Karpas-422 (cell line): ENCODE measurements at places on chromosomes 16 and 17.

DNA sequence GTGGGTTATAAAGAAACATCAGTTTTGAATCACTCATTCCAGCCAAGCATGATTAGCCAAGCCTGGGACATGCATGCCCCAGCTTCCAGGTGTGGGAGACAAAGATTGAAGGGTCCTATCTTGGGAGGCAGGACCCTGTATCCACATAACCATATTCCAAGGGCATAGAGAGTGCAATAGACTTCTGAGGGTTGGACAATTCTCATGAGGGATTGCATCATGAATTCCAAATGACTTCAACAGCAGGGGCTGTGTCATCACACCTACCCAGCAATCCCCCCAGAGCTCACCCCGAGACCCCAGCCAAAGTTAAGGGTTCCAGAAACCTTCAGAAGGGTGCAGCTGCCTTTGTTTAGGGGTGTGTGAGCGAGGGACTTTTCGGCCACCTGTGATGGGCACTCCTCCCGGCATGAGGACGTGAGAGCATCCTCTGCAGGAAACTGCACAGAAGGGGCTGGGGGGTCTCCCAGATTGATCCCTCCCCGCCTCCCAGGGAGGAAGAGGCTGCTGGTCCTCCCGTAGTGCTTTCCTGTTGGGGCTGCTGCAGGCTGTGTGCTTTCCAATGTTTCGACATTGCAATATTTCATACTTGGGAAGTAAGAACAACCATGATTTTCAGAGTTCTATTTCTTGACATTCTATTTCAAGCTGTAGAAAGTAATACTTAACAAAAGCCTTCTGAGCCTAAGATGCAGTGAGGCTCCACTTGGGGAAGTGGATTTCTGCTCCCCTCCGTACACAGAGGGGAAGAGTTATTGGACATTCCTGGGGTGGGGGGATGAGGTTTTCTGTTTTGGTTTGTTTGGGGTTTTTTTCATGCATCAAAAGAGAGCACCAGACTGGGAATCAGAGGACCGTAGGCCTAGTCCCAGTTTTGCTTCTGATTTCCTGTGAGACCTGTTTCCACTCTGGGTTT, 13.3 kb upstream of the PITPNM3 start:
- DNase-seq = no peak

DNA sequence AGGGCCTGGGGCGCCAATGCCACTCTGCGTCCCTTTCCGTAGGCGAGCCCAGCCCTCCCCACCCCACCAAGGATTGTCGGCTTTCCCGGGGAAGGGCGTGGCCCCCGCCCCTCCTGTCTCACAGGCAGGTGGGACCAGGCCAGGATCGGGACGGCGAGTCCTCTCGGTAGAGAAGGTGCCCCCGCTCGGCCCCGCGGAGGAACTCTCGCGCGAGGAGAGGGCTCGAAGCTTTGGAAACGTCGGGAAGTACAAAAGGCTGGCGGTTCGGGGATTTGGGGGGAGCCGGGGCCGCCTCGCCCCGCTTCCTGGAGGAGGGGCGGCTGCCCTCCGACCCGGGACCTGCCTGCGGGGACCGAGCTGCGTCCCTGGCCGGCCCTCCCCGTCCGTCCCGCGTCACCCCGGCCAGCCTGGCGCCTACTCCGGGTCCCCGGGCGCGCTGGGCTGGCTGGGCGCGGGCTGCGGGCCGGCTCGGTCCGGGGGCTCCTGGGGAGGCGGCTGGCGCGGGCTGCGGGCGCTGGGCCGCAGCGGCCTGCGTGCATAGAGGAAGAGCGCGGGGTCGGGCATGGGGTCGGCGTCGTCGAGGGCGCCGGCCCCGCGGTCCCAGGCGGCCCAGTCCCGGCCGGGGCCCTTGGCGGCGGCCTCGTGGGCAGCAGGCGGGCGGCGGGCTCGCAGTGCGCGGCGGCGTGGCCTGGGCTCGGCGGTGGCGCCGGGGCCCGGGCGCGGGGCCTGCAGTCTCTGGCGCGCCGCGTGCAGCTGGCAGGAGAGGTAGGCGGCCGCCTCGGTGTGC, 12.6 kb upstream of the CLUH start:
- DNase-seq = no peak

DNA sequence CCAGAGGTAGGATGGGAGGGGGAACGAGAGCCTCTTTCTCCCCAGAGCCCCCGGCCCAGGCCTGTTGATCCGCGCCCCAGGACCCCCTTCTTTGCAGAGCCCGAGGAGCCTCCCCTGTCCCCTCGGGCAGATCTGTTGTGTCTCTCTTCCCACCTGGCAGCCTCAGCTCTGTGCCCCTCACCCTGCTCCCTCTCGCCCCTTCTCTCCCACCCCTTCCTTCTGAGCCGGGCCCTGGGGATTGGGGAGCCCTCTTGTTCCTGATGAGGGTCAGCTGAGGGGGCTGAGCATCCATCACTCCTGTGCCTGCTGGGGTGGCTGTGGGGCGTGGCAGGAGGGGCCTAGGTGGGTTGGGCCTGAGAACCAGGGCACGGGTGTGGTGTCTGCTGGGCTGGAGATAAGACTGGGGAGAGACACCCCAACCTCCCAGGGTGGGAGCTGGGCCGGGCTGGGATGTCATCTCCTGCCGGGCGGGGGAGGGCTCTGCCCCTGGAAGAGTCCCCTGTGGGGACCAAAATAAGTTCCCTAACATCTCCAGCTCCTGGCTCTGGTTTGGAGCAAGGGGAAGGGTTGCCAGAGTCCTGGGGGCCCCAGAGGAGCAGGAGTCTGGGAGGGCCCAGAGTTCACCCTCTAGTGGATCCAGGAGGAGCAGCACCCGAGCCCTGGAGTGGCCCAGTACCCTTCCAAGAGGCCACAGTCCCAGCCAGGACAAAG, 65.4 kb downstream of the MRC2 start:
- DNase-seq = peak; percentile 93

- peak; percentile 88 for DNase-seq
These were observed 99.9 kb downstream of the MSI2 start for GRCh38 chr17:57356153-57356718.

DNA sequence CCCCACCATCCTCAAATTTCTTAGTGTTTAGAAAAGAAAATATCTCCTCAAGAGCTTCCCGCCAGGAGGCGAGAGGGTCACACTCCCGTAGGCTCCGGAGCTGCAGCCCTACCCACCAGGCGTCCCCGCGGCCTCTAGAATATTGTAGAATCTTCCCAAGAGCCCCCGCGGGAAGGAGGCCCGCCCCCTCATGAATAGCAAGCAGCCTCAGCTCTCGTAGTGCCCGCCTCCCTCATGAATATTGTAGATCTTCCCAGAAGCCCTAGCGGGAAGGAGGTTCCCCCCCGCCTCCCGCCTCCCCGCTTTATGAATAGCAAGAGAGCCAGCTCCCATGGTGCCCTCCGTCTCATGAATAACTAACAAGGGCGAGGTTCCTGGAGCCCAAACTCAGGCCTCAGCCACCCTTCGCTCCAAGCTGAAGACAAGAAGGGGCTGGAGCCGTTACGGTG, at the start of gene FBXO47:
Gene FBXO47 (minus strand): TSS at position 114 of the 449 bp plus-strand sequence. CDS start 4,378 bp downstream, outside the sequence.
- DNase-seq = no peak
